ENCODE measurements at places on chromosomes 5 and 9.

DNA sequence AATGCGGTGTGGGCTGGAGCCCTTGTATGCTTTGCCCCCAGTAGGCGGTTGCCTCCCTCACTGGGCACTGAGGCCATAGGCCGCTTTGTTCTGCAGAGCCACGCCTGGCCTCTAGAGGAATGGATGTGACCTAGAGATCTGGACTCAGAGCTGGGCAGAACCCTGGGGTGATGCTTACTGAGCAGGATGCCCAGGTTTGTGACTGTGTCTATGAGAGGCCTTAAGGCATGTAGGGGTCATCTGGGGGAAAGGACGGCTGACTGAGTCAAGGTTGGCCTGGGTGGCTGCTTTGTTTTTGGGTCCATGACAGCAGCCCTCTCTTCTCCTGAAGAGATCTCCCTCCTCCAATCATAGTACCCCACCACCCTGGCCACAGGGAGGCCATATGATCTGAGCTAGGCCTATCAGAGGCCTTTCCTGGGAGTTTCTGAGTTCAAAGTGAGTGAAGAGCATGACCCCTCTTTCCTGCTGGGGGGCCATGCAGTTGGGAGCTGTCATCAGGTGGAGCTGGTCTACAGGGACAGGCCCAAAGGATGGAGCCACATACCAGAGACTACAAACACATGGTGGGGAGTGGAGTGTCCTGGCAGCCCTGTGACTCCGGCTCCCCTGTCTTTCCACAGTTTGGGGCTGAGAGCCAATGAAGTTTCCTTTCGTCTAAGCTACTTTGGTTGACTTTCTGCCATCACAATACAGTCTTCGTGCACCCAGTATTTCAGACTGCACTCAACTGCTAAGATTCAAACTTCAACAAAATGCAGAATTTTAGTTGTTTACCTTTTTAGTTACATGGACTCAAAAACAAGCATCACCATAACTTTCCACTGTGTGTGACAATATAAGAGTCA, 165.4 kb downstream of the AUH start:
- DNase-seq: no peak

DNA sequence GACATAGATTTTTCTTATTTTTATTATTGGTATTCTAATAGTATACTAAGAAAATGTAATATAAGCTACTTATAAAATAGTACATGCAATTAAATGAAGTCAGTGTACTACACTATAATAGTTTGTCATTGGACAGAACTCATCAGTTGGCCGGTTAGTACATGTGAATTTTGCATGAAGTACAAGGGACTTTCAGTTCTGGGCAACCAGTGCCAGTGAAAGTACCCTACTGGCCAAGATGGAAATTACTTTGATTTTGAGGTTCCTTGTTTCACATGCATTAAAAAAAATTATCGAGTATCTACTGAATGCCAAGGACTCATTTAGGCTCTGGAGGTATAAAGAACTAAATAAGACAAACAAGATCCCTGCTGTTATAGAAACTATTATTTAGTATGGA, 213.4 kb upstream of the ELL2 start:
- DNase-seq: no peak

- no peak for DNase-seq
These were observed 18.9 kb upstream of the PFDN1 start for GRCh38 chr5:140321796-140322195.

DNA sequence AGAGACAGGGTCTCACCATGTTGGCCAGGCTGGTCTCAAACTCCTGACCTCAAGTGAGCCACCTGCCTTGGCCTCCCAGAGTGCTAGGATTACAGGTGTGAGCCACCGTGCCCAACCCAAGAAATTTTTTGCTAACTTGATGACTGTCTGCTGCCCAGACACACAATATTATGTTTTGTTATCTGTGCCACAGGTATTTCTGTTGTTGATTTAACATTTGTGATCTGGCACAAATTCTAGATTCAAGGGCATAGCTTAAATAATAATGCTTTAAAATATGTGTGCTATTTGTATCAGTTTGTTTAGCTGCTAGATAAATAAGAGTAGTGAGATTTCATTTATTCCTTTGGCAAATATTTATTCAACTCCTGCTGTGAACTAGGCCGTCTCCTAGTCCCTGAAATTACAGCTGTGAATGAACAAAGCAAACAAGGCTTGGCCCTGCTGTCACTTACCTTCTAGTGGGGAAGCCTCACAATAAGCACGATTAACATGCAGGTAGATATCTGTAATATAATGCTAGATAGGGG, 35.3 kb downstream of the GAPVD1 start:
- DNase-seq: peak; percentile 96

- no peak for DNase-seq
These were observed 311.4 kb downstream of the TMEM167A start for GRCh38 chr5:82765765-82766164.

GRCh38 chr9:5858833-5859232, 25.9 kb upstream of the ERMP1 start:
- DNase-seq: no peak

DNA sequence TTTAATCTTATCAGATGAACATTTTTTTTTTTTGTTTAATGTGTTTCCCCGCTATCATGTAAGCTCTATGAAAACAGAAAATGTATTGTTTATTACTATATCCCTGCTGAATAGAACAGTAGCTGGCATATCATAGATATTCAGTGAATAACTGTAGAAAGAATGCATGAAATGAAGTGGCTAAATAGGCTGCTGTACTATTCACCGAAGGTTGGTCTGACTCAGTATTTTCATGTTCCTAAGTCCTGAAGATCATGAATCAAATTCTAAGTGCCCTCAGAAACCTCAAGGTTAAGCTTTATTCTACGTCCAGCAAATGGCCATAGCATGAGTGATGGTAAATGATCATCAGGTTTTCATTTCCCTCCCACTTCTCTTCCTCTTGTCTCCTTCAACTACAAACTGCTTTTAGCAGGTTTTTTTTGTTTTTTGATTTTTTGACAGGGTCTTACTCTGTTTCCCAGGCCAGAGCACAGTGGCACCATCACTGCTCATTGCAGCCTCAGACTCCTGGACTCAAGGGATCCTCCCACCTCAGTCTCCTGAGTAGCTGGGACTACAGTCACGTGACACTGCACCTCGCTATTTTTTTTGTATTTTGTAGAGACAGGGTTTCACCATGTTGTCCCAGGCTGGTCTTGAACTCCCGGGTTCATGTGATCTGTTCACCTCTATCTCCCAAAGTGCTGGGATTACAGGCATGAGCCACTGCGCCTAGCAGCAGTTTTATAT, 19.1 kb upstream of the ZFAND5 start:
- DNase-seq: no peak

DNA sequence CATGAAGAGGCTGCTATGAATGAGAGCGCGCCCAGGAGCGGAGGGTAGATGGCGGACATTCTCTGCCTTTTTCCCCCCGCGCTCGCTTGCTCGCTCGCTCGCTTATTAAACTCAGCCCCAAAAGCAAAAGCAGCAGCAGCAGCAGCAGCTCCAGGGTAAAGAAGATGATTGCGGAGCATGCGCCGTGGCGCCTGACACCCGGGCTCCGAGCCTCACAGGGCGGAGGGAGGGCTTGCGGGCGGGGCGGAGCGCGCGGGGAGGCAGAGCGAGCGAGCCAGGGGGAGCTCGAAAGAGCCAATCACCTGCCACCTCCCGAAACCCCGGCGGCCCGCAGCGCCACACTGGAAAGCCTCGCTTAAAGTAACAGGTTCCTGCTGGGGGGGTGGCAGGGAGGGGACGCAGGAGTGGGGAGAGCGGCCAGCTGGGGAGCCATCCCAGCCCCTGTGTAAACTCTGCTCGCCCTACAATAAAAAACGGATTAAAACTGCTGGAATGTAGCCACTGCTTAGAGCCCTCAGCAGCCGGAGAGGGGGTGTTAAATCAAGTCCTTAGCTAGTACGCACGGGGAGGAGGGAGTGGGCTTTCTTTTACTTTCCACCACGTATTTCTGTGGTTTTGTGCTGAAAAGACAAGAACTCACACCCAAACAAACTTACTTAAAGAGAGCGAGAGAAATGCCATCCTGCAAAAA, at the start of gene MLLT3:
TSS of gene MLLT3 (minus strand) at position 170 of the 691 bp plus-strand sequence.
- peak; percentile 98 for DNase-seq
